ENCODE measurements at places on chromosomes 2 and 18. TPM values are rescaled to one million over a fixed set of nuclear protein-coding genes. Genes with fewer than 3 reads are reported as not detected.

DNA sequence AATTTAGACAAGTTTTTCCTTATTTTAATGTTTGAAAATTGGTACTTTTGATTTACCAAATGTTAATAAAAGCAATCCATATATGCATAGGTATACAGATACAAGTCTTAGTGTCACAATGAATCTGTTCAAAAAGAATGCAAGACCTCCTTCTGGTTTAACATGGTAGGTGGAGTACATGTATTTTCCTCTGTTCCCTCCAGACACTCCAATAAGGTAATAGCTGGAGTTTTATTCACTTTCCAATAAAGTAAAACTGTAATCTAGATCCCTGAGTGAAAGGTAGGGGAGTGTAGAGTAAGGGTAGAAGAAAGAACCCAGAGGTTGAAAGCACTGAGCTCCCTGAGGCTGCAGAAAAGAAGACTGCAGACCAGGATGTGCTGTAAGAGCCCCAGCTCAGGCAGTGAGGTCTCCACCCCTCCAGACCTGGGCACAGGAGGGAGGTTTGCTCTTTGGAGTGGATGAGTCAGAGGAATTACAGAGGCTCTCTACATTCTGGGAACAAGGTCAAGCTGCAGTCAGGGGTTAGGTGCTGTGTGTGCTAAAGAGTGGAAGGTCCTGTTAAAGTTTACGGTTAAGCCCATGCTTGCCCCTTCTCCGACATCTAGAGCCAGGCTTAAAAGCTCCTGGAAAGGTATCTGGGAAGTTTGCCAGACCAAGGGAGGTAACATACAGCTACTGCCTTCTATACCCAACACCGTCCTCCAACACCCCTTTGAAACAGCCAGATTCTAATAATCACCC is 27.6 kb upstream of the STAT1 start:
- DNase-seq, result no peak

DNA sequence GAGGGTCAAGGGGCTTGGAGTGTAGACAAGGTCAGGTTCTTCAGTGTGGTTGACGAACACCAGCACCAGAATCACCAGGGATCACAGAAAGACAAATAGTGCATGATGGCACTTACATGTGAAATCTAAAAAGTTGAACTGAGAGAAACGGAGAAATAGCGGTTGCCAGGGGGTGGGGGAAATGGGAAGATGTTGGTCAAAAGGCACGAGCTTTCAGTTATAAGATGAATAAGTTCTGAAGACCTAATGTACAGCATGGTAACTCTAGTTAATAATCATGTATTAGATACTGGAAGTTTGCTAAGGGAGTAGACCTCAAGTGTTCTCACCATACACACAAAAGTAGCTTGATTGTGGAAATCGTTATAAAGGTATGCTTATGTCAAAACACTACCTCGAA is 43.7 kb upstream of the DARS1 start:
- no peak for DNase-seq

GRCh38 chr2:131004446-131005209 is 88.6 kb downstream of the FAM168B start:
- DNase-seq, result no peak

DNA sequence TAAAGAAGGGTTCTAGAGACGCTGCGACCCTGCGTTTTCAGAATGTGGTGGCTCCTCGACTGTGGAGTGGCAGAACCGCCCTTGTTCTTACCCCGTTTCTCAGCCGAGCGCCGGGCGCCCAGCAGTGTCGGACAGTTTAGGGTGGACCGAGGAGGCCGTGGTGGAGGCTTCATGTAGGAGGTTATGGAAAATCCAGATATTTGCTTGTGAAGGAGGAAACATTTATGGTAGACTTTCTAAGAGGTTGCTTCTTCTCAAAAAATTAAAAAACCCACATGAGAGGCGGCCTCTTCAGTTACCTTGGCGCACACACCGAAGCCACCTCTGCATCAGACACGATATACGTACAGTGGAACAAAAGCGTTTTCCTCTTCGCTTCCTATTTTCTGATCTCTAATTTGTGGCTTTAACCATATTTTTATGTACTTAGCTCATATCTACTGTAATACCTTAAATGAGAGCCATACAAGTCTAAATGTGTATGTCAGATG is 120.8 kb downstream of the NFATC1 start:
- no peak for DNase-seq

GRCh38 chr18:22115573-22115972 is 53.8 kb upstream of the GATA6 start:
- DNase-seq, result no peak

- no peak for DNase-seq
Measured at GRCh38 chr18:50044402-50044801, 150.5 kb downstream of the MYO5B start.

DNA sequence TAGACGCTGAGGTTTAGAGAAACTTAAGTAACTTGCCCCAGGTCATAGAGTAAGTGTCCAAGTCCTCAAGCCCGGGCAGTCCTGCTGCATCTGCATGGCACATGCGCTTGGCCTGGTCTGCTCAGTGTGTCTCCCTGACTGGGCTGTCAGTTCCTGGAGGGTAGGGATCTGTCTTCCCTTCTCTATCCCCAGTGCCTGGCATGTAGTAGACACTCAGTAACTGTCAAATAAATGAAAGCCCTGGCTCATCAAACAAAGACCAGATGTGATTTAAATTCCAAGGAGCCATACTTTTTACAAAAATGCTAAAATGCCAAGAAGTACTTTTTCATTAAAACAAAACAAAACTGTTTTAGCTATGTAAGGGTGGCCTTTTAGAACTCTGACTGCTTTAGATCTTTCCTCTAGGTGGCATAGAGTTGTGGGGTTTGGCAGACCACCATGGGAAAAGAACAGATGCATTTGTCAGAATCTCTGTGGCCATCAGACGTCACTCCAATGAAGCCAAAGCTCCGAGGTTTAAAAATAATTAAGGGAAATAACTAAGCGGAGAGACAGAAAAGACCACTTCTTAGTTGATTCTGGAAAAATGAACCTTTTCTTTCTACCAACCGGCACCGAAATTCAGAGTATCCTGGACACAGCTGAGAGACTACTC is 34.0 kb downstream of the EPAS1 start:
- DNase-seq, result no peak

The C2orf66 gene
- 0.22 TPM for polyA plus RNA-seq

The WNT6 gene
- polyA plus RNA-seq, result 0.39 TPM

DNA sequence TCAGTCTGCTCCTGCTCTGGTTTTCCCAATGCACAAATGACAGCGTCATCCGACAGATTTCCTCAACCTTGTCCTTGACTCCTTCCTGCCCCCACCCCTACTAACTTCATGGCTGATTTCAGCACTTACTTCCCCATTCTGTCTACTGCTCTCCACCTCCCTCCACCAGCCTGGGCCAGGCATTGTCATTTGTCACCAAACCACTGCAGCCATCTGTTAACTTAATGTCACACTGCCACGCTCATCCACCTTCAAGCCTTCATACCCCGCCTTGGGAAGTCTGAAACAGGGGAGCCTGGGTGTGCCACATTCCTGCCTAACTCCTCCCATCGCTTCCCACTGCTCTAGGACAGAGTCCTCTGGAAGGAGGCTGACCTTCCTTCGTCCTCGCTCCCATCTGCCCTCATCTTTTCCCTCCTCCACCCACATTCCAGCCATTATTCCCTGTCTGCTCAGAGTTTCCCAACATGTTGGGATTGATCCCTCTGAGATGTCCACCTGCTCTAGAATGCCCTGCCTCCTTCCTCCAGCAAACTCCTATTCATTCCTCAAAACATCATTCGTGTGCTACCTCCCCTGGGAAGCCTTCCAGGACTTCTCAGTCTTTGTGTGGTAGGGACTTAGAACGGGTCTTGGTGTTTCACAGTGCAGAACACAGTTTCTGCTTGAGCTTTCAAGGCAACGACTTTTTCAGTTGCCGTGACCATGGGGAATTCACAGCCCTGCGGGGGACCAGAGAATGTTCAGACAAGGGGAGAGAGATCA is 42.2 kb upstream of the SMAD7 start:
- no peak for DNase-seq

- DNase-seq, result no peak
Measured at GRCh38 chr2:177314722-177315264, 50.3 kb upstream of the NFE2L2 start.

The TUBA3D gene
- 0.33 TPM for polyA plus RNA-seq

The EXOC6B gene
- polyA plus RNA-seq, result 22.2 TPM

The XDH gene
- 0.12 TPM for polyA plus RNA-seq

- no peak for DNase-seq
Measured at GRCh38 chr2:188785490-188785889, 188.7 kb upstream of the COL3A1 start.

- no peak for DNase-seq
Measured at GRCh38 chr18:63112706-63113105, 206.9 kb downstream of the BCL2 start.

DNA sequence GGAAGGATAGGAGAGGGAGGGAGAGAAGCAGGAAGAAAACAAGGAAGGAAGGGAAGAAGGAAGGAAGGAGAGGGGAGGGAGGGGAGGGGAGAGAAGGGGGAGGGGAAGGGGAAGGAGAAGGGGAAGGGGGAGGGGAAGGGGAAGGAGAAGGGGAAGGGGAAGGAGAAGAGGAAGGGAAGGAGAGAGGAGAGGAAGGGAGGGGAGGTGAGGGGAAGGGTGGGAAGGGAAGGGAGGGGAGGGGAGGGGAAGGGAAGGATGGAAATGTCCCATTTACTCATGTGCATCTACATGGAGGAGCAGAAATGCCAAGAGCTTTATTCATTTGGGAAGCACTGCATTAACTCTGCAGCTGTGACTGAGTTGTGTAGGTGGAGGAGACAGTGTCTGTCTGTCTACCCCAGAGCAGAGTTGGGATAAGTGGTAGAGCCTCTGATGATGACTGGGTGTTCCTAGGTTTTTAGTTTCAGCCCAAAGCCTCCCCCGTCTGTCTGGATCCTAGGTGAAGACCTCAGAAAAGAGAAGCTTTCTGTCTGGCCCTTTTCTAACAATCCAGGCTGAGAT is 131.3 kb downstream of the COL6A3 start:
- DNase-seq, result no peak

The TRIB2 gene
- polyA plus RNA-seq, result 234 TPM

GRCh38 chr18:26635466-26635865 is 87.1 kb upstream of the KCTD1 start:
- no peak for DNase-seq

The RETSAT gene
- 30.6 TPM for polyA plus RNA-seq

DNA sequence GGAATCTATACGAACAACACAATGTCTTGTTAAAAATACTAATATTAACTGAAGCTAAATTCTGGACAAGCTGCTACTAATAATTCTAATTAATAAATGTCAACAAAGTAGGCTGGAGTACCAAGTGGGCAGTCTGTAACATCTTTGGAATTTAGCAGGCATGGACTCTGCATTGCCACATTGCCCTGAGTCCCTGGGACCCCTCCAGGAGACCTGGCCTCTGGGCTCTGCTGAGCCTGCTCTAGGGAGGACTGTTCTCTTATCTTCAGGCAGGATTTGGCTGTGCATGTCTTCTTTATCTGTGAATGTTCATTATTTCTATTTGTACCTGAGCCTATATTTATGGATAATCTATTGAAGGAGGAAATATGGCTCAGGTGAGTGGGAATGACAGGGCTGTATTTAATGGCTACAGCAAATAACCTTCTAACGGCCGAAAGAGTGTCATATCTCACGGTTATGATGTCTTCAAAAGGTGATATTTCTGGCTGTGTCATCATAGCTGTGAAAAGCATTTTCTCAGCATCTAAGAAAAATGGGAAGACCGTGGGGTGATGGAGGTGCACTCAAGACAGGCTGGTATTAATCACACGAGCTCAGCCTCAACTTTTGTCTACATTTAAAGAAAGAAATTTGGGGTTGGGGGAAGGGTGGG is 28.6 kb upstream of the SETBP1 start:
- DNase-seq, result no peak

DNA sequence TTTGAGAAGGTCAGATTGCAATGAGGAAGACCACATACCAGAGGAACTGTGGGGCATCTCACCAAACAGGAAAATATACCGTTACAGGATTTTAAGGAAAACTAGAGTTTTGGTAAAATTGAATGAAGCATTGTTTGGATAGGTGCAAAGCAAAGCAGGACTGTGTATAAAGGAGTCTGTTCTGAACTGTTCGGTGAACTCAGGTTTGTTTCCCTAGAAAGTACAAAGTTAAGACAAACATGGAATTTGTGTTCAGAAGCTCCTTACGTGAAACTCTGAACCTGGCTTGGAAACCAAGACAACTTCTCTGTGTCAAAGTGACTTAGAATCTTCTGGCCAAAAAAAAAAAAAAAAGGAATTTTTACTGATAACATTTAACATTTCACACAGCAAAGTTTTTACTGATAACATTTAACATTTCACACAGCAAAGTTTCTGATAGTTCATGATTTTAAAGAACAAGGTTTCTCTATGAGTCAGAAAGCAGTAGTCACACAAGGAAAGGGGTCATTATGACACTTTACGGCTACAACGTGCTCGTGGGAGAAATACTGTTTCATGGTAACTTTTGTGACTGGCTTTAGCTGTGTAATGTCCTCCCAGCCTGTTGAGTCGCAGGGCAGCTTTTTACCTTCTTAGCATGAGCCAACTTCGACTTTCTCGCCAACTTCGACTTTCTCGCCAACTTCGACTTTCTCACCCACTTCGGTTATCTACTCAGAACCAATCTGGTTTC is 21.2 kb upstream of the TET3 start:
- no peak for DNase-seq
